ENCODE measurements at places on chromosomes 12 and 14.

- DNase-seq, result no peak
These were observed 345.1 kb downstream of the RAD51B start for GRCh38 chr14:68164711-68165113.

DNA sequence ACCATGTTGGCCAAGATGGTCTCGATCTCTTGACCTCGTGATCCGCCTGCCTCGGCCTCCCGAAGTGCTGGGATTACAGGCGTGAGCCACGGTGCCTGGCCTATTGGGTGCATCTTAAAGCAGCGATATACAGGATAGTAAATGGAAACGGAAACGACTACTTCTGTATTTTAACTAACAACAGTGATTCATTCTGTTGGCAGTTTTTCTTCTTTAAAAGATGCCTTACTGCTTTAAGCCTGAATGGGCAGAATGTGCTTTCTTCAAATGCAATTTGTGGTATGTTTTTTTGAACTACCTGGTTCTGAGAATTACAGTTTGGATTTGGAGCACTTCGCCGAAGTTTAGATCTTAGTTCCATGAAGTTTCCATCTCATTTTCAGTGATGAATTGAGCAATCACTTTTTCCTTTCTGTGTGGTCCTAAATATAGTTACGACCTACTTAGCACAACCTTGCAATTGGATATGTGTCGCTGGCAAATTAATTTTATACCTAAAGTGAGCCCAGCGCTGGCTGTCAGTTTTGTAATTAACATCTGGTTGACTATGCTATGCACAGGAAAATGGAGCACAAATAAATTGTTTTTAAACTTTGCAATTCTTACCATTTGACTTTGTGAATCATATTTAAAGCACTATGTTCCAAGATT lies 53.6 kb upstream of the EIF5 start:
- DNase-seq, result no peak

DNA sequence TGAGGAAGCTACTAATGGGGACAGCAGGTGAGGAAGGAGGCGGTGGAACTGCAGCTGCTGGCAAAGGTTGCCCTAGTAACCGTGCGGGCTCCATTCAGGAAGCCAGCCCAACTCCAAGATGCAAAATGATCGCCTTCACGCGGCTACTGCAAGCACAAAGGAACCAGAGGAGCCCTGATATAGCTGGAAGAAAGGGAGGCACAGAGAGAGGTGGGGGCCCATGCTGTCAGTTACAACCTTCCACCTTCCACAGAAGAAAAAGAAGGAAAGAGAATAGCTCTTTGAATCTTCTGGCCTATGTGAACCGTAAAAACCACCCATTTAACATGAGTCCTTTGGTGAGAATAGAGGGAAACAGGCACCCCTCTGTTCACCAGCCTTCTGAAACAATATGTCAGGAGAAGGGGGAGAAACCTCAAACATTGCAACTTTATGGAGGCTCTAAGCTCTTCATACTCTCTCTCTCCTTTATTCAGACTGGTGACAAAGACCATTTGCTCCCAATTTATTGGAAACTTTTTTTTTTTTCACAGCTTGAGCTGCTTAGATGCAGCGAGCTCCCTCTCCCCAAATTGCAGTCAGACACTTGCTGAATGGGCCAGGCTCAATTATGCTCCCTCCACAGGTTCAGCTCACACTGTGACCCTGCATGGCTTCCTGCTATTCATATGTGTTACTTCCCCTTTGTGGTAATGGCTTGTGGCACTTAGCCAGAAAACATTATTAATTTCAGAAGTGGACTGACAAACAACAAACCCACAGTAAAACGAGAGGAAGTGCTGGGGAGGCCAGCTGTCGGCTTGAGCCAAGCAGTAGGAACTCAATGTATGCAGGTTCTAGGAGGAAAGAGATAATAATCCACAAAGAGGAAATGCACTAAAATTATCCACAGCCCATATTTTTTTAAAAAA lies 6.2 kb downstream of the DUSP6 start:
- DNase-seq, result peak; percentile 19

- DNase-seq, result peak; percentile 29
These were observed 151.0 kb upstream of the ARHGAP5 start for GRCh38 chr14:31926123-31926522.

- DNase-seq, result no peak
These were observed 11.4 kb downstream of the ATP23 start for GRCh38 chr12:57952766-57953165.

GRCh38 chr14:103558071-103558882 lies 4.2 kb downstream of the BAG5 start:
- peak; percentile 64 for DNase-seq

- DNase-seq, result no peak
These were observed 125.2 kb downstream of the BCL11B start for GRCh38 chr14:99146616-99147365.

DNA sequence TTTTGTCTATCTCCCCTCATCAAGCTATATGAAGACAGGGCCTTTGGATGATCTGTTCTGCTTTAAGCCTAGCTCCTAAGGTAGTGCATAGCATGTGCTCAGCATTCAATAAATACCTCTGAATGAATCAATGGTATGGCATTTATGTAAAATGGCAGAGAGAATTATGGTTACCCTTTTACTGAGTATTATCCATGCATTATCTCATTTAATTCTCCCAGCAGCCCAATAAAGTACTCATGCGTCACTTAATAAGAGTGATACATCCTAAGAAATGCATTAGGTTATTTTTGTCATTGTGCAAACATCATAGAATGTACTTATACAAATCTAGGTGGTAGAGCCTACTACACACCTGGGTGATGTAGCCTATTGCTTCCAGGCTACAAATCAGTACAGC lies 269.7 kb downstream of the KSR2 start:
- no peak for DNase-seq

- no peak for DNase-seq
These were observed 9.8 kb upstream of the C12orf42 start for GRCh38 chr12:103505371-103506236.

GRCh38 chr12:127189992-127190391 lies 1077.0 kb upstream of the TMEM132C start:
- DNase-seq, result no peak

DNA sequence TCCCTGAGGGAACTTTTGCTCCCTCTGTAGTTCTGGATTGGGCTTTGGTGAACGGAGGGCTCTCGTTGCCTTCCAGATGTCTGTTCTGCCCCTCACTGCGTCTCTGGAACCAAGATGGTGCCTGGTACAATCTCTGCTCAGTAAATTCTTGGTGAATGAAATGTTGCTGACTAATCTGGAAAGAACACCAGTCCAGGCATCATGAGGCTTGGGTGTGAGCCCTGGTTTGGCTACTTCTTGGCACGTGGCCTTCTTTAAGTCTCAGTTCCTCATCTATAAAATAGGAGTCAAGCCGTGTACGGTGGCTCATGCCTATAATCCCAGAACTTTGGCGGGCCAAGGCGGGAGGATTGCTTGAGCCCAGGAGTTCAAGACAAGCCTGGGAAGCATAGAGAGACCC lies 4.3 kb downstream of the HHIPL1 start:
- peak; percentile 65 for DNase-seq

GRCh38 chr12:29992366-29992765 lies 208.6 kb upstream of the TMTC1 start:
- DNase-seq, result no peak

GRCh38 chr14:53764846-53765245 lies 191.8 kb downstream of the BMP4 start:
- no peak for DNase-seq

DNA sequence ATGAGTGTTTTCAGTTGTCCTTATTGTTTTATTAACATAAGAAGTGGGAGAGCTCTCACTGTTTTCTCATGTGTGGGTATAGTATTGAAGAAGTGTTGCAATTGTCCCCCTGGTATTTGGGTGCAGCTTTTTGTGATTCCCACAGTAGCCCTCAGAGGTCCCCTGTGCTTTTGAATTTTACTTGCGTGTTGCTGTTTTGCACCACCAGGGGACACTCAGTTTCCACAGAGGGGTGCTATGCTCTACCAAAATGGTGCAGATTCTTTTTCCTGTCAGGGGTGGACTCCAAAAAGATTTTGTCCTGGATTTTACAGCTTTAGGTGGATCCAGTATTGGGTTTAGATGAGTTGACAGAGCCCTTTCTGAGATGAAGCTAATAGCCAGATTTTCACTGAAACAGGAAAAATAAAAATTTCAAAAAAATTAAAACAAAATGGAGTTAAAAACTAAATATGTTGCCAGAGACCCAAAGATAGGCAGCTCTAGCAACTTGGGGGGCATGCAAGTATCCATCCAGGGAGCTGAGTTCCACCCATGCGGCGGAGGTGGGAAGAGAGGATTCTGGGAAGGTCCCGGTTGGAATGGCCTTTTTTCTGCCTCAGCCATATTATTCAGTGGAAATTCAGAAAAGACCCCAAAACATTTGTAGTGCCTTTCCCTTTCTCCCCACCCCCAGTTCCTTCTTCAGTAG lies 50.2 kb downstream of the TTLL5 start:
- peak; percentile 68 for DNase-seq

DNA sequence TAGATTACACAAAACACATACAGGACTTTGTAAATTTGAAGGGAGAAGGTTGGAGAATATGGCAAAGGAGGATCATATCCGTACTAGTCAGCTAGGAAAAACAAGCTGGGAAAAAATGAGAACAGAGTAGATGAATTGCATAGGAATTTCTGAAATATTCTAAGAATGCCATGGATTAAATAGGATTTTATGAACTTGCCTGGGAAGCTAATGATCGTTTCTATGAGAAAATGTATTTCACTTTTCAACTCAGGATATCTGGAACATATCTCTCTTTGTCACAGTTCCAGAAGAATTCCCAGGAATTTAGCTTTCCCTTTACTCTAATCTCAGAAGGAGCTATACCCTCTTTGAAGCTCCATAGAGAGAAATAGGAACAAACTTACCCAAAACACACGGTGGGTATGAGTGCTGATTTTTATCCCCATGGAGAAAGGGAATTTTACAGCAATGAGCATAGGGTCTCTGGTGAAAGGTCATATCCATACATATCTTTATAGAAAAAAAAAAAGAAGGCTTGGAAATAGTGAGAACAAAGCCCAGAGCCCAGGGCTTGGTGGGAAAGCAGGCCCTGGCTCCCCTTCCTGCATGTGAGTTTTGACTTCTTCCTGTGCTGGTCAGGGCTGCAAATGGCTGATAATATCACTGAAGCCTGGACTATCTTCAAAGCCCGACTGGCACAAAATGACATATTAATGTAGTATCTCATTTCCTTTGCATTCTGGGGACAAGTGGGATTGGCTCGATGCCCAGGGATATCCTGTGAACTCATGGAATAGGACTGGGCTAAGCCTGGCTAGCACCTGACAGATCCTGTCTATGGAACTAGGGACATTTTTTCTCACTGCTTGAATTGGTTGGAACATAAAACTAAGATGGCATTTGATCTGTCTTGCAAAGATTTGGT lies 136.3 kb downstream of the AEBP2 start:
- peak; percentile 38 for DNase-seq

- DNase-seq, result no peak
These were observed 75.2 kb downstream of the CMAS start for GRCh38 chr12:22121224-22121623.
